ENCODE measurements at places on chromosomes 1 and 21.

- no peak for DNase-seq
Observed at GRCh38 chr1:71774705-71775104, 507.6 kb downstream of the NEGR1 start.

DNA sequence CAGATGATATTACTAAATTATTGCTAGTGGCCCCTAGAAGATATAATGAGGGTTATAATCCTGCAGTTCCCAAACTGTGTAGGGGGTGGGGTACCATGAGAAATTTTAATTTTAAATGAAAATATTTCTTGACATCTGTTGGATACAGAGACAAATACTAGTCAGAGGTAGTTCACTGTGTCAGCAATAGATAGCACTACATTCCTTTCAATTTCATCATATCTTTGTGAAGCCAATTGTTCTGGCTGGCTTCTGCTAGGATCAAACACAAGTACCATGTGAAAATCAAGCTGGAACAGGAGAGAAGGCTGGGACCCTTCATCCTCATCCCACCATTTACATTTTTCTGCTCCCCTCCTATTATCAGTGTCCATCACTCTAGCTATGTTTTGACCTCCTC, 208.1 kb downstream of the USH2A start:
- no peak for DNase-seq

- no peak for DNase-seq
Observed at GRCh38 chr1:31183927-31184554, 55.6 kb downstream of the NKAIN1 start.

GRCh38 chr21:44403106-44404020, 49.9 kb downstream of the TRPM2 start:
- no peak for DNase-seq

DNA sequence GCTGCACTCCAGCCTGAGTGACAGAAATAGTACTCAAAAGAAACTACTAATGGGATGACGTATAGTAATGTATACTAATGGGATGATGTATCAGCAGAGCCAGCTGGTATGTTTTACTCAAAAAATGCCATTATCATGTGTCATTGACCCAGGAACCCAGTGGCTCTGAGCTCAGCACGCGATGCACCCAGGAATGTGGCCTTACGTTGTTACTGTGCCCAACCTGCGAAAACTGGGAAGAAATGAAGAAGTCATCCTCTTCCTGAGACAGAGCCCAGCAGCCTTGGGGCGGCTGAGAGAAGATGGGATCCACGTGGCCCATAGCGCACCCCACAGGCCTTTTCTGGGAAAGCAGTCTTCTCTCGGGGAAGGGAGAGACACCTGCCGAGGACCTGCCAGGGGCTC, 8.8 kb downstream of the UBE2J2 start:
- DNase-seq = no peak

GRCh38 chr1:6257541-6258069, 3.3 kb downstream of the GPR153 start:
- no peak for DNase-seq

Data from activated effector memory CD4-positive, alpha-beta T cell treated with Interleukin-2 at 50 U/mL for 16 hours (primary cell).